Activated CD4-positive, CD25-positive, alpha-beta regulatory T cell treated with anti-CD3 and anti-CD28 coated beads, Interleukin-2, amount 50 U/mL, for 24 hours (primary cell): ENCODE measurements at places on chromosomes 13 and 19.

- ATAC-seq: no peak
Observed at GRCh38 chr19:10915130-10916091, 13.0 kb downstream of the YIPF2 start.

GRCh38 chr13:94327318-94327717 is 152.2 kb downstream of the DCT start:
- peak; percentile 69 for ATAC-seq

GRCh38 chr19:30089086-30089665 is 147.1 kb downstream of the URI1 start:
- ATAC-seq: no peak

DNA sequence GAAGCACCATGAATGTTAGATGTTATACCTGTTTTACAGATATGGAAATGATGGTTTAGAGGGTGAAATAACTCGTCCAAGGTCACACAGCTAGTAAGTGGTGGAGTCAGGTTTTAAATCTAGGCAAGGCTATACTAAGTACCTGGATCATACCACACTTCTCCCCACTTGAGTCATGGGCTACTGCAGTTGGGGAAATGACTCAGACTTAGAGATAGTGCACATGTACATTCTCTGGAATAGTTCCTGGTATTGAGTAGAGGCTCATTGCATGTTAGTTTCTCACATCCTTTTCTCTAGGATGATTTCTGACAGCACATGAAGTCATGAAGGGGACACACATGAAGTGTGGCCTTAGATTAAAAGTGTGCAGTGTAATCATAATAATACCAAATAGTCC is 76.2 kb upstream of the TNFSF11 start:
- peak; percentile 86 for ATAC-seq

- peak; percentile 34 for ATAC-seq
Observed at GRCh38 chr13:20230913-20231838, 943 bp downstream of the GJB6 start.

DNA sequence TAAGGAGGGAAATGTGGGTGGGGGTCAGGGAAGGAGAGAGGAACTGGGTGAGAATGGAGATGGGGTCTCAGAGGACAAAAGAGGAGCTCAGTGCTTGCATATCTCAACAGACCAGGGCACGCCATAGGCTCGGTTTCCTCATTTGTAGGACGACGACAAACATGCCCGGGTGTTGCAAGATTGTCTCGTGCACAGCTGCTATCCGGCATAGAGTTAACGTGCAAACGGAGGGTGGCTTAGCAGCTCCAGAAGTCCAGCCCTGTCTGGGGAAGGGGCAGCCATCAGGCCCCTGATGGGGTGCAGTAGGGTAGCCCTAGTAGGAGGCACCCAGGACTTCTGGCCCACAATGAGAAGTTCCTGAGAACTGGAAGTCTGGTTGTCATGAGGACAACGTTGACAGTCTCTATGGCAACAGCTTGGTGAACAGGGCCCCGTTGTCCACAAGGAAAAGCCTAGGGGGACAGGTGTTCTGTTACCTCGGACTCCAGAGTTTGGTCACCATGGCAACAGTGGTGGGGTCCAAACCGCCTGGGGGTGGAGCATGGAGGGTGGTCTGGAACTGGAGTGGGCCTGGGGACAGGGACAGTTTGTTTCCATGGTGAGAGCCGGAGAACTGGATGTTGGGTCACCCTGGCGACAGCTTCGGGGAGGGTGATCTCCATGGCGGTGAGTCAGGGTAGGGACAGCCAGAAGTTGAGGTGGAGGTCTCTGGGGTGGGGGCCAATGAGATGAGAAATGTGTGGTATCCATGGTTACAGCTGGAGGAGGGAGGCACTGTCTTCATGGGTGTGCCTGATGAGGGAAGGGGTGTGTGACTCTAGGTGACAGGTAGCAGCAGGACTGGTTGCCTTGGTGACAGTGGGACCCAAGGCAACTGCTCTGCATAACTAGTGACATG is 16.8 kb downstream of the TM6SF2 start:
- no peak for ATAC-seq

GRCh38 chr13:110531671-110532083 is 29.8 kb downstream of the RAB20 start:
- ATAC-seq: no peak
